ENCODE measurements at places on chromosomes 11 and 22. TPM values are rescaled to one million over a fixed set of nuclear protein-coding genes. Genes with fewer than 3 reads are reported as not detected.

Gene SLC36A4
- 6.8 TPM for total RNA-seq

Gene VSIG2
- total RNA-seq = not detected

Gene ADAMTS8
- 5.7 TPM for total RNA-seq

Gene KREMEN1
- total RNA-seq = 43.8 TPM

Gene CSRP3
- 360 TPM for total RNA-seq

Gene OR6T1
- total RNA-seq = not detected
